ENCODE measurements at places on chromosomes 2 and 18.
A peak's percentile ranks its signal among the peaks of the same experiment; 100 is the strongest.

GRCh38 chr2:133986881-133987795 is 266.7 kb upstream of the MGAT5 start:
- no peak for DNase-seq

DNA sequence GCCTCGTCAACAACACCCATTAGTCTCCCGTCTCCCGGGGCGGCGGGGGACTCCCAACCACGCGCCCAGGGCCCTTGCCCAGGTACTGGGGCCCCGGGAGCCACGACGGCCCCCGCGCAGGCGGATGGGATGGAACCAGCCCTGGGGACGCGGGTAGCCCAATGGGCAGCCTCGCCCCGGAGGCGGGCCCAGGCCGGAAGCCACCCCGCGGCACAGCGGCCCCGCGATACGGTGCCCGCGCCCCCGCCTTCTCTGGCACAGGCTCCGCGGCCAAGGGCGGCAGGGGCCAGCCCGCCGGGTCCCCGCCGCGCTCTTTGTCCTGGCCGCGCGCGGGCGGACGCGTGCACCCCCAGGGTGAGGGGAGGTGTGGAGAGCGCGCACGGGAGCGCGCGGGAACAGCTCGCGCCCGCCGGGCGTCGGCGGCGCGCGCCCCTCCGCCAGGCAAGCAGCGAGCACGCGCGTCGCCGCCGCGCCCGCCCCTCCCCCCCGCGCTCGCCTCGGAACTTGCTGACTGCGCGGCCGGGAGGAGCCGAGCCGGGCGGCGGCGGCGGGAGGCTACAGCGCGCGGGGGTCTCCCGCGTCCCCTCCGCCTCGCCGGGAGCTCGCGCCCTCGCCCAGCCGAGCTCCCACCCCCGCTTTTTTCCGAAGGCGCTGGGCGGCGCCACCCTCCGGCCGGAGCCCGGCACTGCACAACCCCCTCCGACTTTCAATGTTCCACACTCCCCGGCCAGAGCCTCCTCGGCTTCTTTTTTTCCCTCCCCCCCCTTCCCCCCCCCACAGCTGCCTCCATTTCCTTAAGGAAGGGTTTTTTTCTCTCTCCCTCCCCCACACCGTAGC is at the start of gene UBE2E3:
TSS of gene UBE2E3 (plus strand) at position 500 of the 837 bp plus-strand sequence. CDS start 1,438 bp downstream, outside the sequence.
- DNase-seq: peak; percentile 76

GRCh38 chr2:20737505-20737904 is 70.6 kb downstream of the GDF7 start:
- DNase-seq: peak; percentile 37

GRCh38 chr2:235106874-235107639 is 155.2 kb downstream of the SH3BP4 start:
- peak; percentile 4 for DNase-seq

GRCh38 chr2:200650195-200650594 is 64.4 kb downstream of the AOX1 start:
- no peak for DNase-seq

GRCh38 chr18:11500153-11501122 is 109.0 kb upstream of the SLC35G4 start:
- DNase-seq: no peak

- no peak for DNase-seq
These were observed 477.8 kb downstream of the EIPR1 start for GRCh38 chr2:2899826-2900225.

GRCh38 chr2:23484275-23484674 is 99.3 kb downstream of the KLHL29 start:
- no peak for DNase-seq

GRCh38 chr2:236641051-236641726 is 71.6 kb downstream of the ACKR3 start:
- DNase-seq: no peak

- DNase-seq: no peak
These were observed 12.6 kb downstream of the SCN3A start for GRCh38 chr2:165191096-165191728.

GRCh38 chr18:9982711-9983110 is 68.9 kb downstream of the VAPA start:
- DNase-seq: no peak

- DNase-seq: no peak
These were observed 464.1 kb downstream of the TNS1 start for GRCh38 chr2:217538719-217539118.

- no peak for DNase-seq
These were observed 28.4 kb downstream of the DNAJC10 start for GRCh38 chr2:182744490-182744889.

GRCh38 chr2:123738643-123739042 is 286.4 kb upstream of the CNTNAP5 start:
- DNase-seq: no peak

DNA sequence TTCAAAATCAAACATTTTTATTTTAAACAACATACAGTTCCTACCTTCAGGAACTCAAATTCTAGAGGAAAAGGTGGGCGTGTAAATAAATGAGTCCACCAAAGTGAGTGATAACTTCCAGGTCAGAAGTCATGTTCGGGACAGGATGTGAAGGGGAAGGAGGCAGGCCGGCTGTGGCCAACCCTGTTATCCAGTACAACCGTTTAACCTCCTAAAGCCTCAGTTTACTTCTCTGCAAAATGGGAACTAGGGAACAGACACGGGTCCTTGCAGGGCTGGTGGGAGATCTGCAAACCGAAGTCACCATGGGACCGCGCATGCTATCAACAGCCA is 373 bp downstream of the EIPR1 start:
- DNase-seq: peak; percentile 64

GRCh38 chr2:199646439-199646838 is 188.7 kb upstream of the SATB2 start:
- DNase-seq: no peak

DNA sequence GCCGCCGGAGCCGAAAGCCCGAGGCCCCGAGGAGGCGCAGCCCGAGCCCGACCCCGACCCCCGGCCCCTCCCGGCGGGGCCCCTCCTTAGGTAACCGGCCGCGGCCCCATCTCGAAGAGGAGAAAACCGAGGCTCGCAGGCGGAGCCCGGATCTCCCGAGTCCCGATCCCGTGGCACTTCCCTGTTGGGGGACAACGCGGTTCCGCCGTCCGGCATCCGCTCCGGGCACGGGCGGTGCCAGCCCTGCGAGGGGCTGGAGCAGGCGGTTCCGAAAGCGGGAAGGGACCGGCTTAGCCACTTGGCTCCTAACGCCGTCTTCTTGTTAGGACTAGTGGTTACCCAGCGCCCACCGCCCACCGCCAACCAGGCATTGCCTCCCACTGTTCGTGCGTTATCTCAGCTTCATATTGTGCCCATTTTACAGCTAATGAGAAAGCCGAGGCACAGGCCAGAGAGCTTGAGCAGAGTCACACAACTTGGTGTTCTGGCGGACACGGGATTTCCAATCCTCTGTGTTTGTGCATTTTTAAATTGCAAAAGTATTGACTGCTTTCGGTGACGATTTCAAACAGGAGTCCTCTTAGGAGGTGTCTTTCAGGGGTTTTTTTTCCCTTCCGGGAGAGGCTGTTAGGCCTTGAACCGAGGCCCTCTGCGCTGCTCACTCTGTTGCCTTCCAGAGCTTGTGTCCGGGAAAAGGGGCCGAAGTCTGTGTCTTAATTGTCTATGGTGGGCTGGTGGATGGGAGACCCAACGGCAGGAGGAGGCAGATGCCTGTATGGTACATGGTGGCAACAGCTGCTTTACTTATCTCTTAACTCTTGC is 562 bp downstream of the CENPA start:
- DNase-seq: peak; percentile 47

- no peak for DNase-seq
These were observed 187.5 kb upstream of the MAP2 start for GRCh38 chr2:209236377-209236776.

GRCh38 chr2:64668542-64668941 is 14.8 kb upstream of the SERTAD2 start:
- DNase-seq: no peak

GRCh38 chr2:58686776-58687175 is 445.7 kb upstream of the FANCL start:
- DNase-seq: no peak

DNA sequence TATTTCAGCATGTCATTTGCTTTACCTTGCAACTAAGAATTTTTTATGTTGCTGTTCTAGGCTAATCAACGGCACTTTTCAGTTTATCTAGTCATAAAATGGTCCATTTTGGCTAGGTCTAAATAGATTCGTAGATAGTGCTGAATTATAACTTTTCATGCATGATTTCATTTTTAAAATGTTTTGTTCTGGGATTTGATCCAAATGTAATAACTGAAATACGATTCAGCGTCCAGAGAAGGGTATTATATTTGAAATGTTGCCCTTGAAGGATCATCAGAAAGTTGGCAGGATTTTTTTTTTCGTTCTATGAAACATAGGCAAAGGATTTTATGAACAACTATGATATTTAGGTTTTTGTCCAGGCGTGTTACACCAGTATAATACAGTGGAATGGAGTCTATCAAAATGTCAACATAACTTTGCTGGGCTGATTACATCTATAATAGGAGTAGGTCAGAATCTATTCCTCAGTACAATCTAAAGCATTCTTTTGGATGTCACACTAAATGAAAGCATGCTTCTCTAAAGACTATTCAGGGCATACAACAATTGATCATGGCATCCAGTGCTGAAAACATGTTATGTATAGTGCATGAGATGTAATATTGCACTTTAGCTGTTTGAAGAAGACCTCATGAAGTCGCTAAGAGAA is 24.8 kb downstream of the TTC27 start:
- no peak for DNase-seq

GRCh38 chr18:23324056-23324811 is 128.9 kb upstream of the RIOK3 start:
- DNase-seq: no peak

GRCh38 chr2:57448816-57449215 is 597.8 kb upstream of the VRK2 start:
- DNase-seq: no peak

DNA sequence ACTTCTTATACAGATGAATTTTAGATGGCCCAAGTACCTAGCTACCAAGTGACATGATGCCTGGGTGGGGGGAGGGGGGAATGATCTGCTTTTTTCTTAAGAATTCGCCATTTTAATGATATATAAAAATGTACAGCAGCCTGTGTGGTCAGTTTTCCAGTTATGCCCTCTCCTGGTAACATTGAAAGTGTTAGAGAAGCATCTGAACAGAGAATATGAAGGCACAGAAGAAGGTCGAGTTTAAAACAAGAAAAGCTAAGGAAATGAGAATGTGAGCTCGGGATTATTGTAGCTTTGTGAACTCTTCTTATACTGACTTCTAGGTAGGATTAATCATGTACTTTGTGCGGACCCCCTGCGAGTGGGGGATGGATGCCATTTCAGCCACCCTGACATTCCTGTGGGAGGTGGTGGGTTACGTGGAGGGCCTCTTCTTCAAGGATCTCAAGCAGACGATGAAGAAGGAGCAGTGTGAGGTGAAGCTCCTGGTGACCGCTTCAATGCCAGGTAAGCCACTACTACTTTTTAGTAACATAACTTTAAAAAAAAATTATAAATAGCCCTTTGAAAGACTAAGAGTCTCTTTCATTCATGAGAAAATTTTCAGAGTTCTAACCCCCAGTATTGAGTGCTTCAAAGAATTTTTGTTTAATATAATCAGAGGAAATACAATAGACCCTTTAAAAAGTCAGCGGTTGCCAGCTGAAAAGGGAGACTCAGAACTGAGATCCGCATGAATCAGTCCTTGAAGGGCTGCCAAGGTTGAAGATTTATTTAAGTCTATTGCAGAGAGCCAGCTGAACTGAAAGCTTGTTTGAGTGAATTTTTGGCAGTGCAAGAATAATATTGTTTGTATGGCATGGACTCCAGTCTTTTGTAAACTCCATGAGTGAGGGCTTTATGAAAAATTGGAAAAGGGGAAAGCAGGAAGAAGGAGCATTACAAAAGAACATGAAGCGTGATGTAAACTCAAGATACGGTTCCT is 68.6 kb upstream of the RPE start:
- DNase-seq: no peak

DNA sequence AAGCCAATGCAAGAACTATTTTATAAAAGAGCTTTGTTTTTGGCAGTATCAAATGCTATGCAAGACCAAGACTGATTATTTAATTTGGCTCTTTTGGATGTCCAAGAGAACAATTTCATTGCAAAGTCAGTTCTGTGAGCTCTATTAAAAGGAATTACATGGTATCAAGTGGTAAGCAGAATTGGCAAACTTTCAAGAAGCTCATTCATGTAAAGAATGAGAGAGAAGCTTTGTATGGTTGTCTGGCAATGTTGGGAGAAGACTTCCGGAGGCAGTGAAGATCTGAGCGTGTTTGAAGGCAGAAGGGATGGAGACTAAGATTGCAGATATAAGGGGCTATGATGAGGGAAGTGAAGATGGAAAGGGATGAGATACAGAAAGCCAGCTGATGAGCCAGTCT is 49.6 kb downstream of the CPS1 start:
- DNase-seq: no peak

- DNase-seq: no peak
These were observed 51.3 kb upstream of the NR4A2 start for GRCh38 chr2:156383798-156384197.

DNA sequence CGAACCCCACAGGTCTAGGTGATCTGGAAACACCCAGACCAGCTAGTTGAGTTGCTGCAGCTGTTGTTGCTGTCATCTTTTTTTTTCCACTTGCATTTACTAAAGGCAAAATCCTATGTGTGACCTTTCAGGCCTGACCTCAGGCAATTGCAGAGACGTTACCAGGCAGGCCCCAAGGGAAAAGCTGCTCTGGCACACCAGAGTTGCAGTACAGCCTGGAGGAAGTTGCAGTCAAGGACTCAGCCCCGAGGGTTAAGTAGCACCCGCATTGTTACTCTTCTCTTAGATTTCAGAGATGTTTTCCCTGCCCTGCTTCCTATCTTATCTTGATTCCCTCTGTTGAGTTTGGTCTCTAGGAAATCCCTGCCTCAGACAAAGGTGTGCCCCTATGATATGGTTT is 45.2 kb upstream of the SMAD2 start:
- DNase-seq: no peak

- DNase-seq: no peak
These were observed 101.4 kb upstream of the PPP1CB start for GRCh38 chr2:28650266-28650584.

DNA sequence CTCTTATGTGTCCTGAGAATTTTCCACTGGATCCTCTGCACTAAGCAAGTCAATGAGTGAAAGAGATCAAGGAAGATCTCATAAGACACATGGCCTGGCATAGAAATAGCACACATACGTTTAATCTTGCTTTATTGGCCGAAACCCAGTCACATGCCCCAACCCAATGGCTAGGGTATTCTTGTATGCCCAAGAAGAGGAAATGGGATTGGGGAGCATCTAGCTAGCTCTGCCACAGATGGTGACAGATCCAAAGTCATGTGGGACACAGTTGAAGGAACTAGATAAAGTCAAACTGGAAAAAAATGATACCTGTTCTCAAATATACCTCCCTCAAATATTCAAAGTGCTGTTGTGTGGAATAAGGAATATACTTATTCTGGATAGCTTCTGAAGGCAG is 74.7 kb downstream of the CD28 start:
- DNase-seq: no peak

Measured in activated CD4-positive, alpha-beta T cell treated with anti-CD3 and anti-CD28 coated beads, Interleukin-10, Interleukin-2, amounts not matched to agents 100 ng/mL and 50 ng/mL, durations not matched to agents 16 hours and 8 hours (primary cell).